NCI-H1417 (cell line): ENCODE measurements at places on chromosomes 3 and 15.

- no peak for DNase-seq
Observed at GRCh38 chr3:32118215-32118614, 11.8 kb downstream of the GPD1L start.

DNA sequence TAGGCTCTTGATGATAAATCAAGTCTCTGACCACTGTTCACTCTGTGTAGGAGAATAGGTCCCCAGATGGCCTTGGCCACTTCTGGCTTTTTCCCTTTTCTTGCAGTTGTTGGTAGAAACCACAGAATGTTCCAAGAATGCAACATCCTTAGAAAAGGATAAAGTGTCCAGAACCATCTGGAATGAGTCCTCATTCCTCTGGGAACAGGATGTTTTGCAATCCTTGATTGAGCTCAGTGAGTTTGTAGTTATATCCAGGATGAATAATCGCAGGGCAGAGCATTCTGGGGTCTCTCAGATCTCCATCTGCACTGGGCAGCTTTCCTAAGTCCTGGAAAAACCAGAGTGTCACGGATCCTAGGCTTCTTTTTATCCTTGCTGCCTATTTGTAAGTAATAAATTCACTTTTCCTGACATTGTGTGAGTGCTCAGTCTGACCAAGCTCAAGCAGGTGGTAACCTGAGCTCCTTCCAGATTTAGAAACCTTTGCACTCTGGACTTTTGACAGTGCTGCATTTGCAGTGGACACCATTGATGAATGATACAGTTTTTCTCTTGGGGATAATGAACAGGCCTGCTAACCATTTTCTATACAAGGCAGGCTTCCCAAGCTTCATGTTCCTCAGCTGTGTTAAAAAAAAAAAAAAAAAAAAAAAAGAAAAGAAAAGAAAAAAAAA lies 1028.6 kb downstream of the OTOL1 start:
- no peak for DNase-seq

DNA sequence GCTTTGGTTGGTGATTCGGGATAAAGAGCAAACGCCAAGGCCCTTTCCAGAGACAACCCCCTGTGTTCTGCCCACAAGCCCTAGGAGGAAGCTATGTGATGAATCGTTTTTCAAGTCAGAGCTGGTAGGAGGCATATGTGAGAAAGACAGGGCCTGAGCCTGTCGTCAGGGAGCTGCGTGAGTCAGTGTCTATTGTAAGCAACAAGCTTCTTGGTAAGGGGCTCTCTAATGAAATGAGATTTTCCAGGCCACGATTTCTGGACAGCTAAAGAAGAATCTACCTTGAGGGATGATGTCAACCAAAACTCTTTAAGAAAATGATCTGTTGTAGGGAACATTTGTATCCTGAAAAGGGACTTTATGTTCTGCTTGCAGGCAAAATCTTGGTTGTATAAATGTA lies 318.9 kb upstream of the IL12A start:
- no peak for DNase-seq

- peak; percentile 44 for DNase-seq
Observed at GRCh38 chr15:74434263-74435136, 742 bp upstream of the SEMA7A start.

DNA sequence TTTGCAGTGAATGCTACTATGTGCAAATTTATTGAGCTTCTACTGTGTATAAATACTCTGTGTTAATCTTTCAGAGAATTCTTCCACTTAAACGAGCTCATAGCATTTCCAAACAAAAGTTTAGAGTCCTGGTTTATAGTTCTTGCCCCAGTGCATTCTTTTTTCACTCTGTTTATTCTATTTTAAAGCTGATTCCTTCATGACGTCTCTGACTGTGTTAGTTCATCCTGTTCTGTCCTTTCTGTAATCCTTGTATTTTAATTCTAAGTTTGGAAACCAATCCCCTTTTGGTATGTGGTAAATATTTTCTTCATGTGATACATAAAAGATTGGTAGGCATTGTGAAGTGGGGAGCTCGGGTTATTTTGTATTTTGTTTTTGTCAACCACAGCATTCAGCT lies 18.7 kb downstream of the P2RY14 start:
- DNase-seq: no peak

GRCh38 chr3:13707456-13707855 lies 158.5 kb downstream of the FBLN2 start:
- no peak for DNase-seq

DNA sequence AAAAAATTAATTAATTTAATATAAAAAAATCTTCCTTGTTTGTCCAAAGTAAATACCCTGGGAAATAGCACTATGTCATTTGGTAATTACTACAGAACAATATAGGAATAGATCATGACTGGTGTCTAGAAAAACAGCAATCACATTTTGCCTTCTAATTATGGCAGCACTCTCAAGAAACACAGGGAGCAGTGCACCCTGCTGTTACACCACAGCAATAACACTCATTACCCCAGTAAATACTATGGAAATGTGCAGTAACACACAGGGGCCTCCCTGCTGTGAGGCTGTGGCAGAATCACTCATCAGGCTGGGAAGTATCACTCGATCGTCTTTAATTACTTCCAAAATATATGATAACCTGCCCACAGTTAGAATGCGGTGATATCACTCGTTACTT lies 646.0 kb downstream of the TUSC7 start:
- peak; percentile 90 for DNase-seq

- no peak for DNase-seq
Observed at GRCh38 chr15:92891533-92892200, 8.5 kb upstream of the CHD2 start.

DNA sequence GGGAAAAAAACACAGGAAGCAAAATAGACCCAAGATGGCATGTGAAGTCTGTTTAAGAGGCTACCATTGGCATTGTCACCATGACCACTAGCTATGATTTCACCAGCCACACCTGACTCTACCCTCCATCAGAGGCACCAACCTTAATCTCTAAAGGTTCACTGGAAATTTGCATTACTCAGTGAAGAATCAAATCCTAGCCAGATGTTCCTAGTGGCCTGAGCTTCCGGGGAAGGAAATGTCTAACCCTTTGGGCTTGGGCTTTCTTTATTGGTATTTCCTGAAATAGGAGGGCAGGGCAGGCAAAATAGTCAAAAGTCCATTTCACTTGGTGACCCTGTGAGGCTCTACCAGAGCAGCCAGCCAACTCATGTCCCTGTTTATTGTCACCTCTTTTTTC lies 110.9 kb upstream of the PHLDB2 start:
- no peak for DNase-seq

DNA sequence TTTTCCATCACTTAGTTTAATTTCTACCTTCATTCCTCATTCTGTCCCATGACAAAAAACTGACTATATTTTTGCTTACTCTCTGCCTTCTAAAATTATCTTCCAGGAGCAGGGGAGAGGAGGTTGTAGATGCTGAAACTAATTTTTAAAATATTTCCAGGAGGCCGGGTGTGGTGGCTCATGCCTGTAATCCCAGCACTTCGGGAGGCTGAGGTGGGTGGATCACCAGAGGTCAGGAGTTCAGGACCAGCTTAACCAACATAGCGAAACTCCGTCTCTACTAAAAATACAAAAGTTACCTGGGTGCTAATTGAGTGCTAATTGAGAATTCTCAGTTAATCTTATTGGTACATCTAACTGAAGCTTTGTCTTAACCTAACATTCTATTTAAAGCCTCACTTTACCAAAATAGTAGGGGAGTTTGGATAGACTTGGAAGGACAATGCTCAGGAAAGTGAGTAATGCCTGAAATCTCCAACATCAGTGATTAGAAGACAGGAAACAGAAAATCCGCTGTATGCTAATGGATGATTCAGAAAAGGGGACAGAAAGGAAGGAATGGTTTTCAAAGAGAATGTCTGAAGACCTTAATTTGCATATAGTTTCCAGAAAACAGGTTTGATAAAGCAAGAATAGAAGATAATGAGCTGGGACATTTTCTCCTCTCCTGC lies 336.1 kb downstream of the GBE1 start:
- DNase-seq: no peak

- no peak for DNase-seq
Observed at GRCh38 chr3:133050891-133051290, 12.7 kb downstream of the TMEM108 start.

DNA sequence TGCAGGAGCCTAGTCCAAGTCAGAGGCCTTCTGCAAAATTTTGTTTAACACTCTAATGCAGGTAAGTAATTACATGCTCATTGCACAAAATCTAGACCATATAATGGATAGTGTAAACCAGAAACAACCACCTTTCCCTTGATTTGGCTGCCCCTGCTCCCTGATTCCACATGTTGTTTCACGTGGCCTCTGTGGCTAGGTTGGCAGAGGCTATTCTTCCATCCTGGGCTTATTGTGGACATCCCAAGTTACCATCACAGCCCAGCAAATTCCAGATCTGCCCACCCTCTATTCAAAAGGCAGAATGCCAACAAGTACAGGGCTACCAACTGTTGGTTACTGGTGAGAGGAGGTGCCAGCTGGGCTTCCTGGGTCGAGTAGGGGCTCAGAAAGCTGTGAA lies 794.5 kb upstream of the GRM7 start:
- no peak for DNase-seq

- DNase-seq: no peak
Observed at GRCh38 chr3:126478581-126479310, 3.1 kb upstream of the ZXDC start.

- DNase-seq: no peak
Observed at GRCh38 chr15:55535436-55535835, 27.4 kb upstream of the DNAAF4 start.

- DNase-seq: no peak
Observed at GRCh38 chr3:36206956-36207580, 173.2 kb upstream of the STAC start.

GRCh38 chr3:54123003-54123775 lies 837 bp downstream of the CACNA2D3 start:
- peak; percentile 35 for DNase-seq

- DNase-seq: no peak
Observed at GRCh38 chr3:49427586-49427985, 1.5 kb downstream of the NICN1 start.

DNA sequence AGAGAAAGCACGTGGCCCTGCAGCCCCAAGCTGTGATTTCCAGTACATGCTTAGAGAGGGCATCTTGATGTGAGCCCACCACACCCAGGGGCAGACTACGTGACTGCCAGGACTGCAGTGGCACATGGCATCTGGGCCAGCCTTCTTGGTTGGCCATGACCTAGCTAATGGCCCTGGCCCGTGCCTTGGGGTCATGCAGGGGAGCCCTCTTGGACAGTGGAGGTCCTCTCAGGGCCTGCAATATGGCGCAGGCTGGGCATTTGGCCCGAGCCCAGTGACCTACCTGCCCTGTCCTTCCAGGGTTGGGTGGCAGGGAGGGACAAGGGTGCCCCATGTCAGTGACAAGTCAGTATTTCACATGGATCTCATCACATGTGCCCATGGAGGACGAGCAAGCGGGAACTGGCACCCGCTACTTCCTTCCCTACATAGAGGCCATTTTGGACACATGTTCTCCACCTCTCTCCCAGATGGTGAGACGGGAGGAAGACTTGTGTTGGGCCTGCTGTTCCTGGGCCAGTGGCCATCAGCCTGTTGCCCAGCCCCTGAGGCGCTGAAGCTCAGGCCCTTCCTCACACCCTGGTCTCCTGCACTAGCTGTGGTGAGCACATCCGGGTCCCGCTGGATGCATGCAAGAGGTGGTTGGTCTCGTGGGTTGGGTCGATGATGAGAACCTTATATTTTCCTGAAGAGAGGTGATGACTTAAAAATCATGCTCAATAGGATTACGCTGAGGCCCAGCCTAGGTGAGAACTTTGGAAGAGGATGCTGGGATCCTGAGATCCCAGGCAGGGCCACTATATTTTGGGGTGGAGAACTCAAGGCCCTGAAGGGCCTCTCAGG lies 195.6 kb downstream of the UBE3A start:
- DNase-seq: no peak

- DNase-seq: no peak
Observed at GRCh38 chr3:176879710-176880109, 317.6 kb downstream of the TBL1XR1 start.

DNA sequence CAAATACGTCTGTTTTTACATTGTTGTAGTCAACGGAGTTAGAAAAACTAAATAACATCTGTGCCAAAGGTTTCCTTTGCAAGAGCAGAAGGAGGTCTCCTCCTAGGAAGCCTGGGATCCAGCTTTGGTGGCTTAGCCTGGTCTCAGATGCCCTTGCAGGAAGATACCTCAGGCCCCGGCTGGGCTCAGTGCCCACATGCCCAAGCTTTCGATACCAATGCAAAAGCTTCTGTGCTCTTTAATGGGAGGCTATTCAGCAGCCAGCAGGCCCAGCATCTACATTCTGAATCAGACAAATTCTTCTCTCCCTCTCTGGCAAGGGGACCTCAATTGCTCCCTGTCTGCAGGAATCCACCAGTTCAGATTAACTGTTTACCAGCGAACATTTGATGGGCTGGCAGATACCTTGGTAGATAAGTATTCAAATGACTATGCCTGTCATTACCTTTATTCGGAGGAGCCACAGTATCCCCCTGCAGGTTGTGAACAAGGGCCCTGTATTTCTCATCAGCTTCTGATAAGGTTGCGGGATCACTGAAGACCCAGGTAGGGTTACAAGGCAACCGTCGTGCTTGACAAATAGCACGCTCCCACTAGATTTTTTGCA lies 180.1 kb upstream of the KBTBD8 start:
- no peak for DNase-seq

GRCh38 chr15:25333049-25333448 lies 105.8 kb downstream of the UBE3A start:
- DNase-seq: no peak

GRCh38 chr3:135908225-135908624 lies 57.3 kb upstream of the PPP2R3A start:
- DNase-seq: peak; percentile 48

DNA sequence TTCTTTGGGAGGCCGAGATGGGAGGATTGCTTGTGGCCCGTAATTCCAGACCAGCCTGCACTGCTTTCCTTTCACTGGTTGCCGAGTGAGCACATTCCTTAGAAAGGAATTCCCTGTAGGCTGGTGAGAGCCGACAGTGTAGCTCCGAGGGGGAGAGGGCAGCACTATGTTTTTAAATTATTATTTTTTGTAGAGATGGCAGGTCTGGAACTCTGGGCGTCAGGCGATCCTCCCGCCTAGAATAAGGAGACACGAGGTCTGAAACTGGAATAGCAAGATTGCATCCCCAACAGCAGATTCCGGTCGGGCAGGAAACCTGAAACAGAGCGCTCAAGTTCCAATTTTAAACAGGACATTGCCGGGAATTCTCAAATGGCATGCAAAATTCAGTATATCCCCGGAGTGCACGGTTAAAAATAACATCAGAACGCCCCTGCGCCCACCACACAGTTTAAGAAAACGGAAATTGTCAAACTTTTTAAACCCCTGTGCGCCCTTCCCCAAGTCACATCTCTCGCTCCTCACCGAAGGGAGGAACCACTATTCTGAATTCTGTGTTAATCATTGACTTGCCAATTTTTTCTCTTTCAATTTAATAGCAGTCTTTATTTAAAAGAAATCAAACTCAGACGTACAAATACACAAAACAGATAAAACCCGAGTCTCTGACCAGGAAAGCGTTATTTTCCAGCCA lies 643 bp upstream of the RNU5B-1 start:
- DNase-seq: peak; percentile 86

DNA sequence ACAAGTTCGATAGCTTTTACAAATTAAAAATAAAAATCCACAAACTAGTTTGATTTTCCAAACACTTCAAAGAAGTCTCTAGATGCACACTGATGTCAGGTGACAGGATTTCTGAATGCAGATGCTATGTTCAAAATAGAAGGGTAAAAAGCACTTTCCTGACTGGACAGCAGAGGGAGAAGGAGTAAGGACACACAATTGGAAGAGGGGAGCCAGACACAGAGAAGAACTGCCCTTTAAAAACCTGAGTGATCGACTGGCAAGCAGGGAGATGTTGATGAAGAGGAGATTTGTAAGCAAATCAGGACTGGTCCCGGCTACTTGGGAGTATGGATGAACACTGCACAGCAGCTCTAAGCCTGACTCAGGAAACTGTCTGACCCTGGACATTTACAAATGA lies 612.8 kb downstream of the MAGI1 start:
- no peak for DNase-seq

- DNase-seq: peak; percentile 8
Observed at GRCh38 chr3:71725271-71725991, at the start of gene EIF4E3. Gene EIF4E3, minus strand, starts transcription at chr3:71725402. Its CDS starts 35 bp downstream, at chr3:71725367.
